ENCODE measurements at places on chromosomes 13 and 19.

- DNase-seq, result no peak
These were observed 54.4 kb upstream of the RGCC start for GRCh38 chr13:41402691-41403511.

GRCh38 chr13:46396341-46396740 lies 9.3 kb upstream of the RUBCNL start:
- DNase-seq, result no peak

- no peak for DNase-seq
These were observed 187.6 kb downstream of the TUBA3C start for GRCh38 chr13:18993884-18994660.

GRCh38 chr19:4052114-4052992 lies 14.3 kb downstream of the ZBTB7A start:
- DNase-seq, result peak; percentile 63

- no peak for DNase-seq
These were observed 442 bp upstream of the CDC16 start for GRCh38 chr13:114234266-114234644.

GRCh38 chr19:35310811-35311465 lies 18.0 kb upstream of the CD22 start:
- no peak for DNase-seq

GRCh38 chr13:98112456-98112855 lies 30.4 kb upstream of the FARP1 start:
- no peak for DNase-seq

GRCh38 chr19:58460039-58460438 lies 6.8 kb upstream of the ZNF324 start:
- no peak for DNase-seq

GRCh38 chr19:48461982-48462655 lies 6.7 kb downstream of the KCNJ14 start:
- DNase-seq, result no peak

Measured in suppressor macrophage (primary cell).